ENCODE measurements at places on chromosomes 11 and 22.

DNA sequence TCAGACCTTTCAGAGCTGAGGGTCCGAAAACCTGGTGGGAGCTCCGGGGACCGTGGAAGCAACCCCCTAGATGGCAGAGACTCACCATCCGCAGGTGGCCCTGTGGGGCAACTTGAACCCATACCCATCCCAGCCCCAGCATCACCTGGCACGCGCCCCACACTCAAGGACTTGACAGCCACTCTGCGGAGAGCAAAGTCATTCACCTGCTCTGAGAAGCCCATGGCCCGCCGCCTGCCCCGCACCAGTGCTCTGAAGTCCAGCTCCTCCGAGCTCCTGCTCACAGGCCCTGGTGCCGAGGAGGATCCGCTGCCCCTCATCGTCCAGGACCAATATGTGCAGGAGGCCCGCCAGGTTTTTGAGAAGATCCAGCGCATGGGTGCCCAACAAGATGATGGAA, 2.0 kb downstream of the ARHGEF17 start:
- no peak for DNase-seq

GRCh38 chr11:9663699-9664275, at the start of gene SWAP70:
SWAP70 (plus strand) TSS chr11:9664077; CDS start chr11:9664180, 103 bp downstream.
- DNase-seq: no peak

DNA sequence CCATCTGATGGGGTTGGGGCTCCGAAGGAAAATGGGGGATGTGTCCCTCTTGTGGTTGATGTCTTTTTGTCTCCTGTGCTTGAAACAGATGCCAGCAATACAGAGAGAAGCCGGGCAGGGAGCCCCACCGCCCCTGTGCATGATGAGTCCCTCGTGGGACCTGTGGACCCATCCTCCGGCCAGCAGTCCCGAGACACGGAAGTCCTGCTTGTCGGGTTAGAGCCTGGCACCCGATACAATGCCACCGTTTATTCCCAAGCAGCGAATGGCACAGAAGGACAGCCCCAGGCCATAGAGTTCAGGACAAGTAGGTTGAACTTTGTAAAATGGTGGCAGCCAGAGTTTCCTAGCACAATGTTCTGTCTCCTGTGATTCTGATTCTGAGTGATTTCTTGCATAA, 91.7 kb upstream of the OR4B1 start:
- DNase-seq: no peak

GRCh38 chr11:9347100-9347499, 32.7 kb upstream of the TMEM41B start:
- DNase-seq: no peak

DNA sequence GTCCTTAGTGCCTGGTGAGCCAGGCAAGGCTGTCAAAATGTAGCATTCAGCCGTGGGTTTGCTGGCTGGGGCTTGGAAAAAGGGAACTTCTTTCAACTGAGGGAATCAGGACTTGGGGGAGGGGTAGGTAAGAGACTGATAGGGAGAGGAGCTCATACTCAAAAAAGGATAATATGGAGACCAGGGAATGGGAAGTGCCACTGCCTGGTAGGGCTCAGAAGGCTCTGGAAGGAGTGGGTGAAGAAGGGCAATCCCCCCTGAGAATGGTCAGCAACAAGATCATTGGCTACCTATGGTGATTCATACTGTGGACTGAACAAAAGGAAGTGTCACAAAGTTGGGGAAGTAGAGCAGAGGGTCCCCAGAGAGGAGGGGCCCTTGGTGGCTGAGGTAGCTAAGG, 1.9 kb downstream of the CNGA4 start:
- DNase-seq: no peak

DNA sequence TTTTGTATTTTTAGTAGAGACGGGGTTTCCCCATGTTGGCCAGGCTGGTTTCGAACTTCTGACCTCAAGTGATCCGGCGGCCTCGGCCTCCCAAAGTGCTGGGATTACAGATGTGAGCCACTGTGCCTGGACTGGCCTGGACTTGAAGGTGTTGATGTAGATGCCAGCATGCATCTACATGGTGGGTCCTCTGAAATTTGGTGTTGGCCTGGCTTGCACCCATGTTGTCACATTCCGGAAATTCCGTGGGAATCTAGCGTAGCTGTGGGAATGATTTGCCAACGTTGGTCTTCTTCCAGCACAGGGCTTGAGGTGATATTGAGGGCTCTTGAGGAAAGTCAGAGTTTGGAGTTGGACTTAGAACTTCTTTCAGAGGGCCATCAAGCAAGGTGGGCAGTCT, 6.5 kb downstream of the PACS1 start:
- no peak for DNase-seq

DNA sequence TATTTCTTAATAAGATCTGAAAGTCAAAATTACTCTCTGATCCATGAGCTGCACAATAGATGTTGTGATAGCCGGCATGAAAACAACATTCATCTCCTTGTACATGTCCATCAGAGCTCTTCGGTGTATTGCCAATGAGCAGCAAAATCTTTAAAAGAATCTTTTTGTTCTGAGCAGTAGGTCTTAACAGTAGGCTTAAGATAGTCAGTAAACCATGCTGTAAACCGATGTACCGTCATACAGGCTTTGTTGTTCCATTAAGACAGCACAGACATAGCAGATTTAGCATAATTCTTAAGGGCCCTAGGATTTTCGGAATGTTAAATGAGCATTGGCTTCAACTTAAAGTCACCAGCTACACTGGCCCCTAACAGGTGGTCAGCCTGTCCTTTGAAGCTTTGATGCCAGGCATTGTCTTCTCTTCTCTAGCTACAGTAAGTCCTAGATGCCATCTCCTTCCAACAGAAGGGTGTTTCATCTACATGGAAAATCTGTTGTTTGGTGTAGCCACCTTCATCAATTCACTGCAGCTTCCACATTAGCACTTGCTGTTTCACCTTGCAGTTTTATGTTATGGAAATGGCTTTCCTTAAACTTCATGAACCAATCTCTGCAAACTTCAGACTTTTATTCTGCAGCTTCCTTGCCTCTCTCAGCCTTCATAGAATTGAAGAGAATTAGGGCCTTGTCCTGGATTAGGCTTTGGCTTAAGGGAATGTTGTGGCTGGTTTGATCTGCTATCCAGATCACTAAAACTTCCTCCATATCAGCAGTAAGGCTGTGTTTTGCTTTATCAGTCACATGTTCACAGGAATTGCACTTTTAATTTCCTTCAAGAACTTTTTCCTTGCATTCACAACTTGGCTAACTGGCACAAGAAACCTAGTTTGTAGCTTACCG, 28.4 kb downstream of the RRP8 start:
- no peak for DNase-seq

GRCh38 chr11:133834682-133835592, 10.4 kb downstream of the SPATA19 start:
- no peak for DNase-seq

GRCh38 chr11:126718276-126718675, 282.3 kb downstream of the KIRREL3 start:
- DNase-seq: no peak

DNA sequence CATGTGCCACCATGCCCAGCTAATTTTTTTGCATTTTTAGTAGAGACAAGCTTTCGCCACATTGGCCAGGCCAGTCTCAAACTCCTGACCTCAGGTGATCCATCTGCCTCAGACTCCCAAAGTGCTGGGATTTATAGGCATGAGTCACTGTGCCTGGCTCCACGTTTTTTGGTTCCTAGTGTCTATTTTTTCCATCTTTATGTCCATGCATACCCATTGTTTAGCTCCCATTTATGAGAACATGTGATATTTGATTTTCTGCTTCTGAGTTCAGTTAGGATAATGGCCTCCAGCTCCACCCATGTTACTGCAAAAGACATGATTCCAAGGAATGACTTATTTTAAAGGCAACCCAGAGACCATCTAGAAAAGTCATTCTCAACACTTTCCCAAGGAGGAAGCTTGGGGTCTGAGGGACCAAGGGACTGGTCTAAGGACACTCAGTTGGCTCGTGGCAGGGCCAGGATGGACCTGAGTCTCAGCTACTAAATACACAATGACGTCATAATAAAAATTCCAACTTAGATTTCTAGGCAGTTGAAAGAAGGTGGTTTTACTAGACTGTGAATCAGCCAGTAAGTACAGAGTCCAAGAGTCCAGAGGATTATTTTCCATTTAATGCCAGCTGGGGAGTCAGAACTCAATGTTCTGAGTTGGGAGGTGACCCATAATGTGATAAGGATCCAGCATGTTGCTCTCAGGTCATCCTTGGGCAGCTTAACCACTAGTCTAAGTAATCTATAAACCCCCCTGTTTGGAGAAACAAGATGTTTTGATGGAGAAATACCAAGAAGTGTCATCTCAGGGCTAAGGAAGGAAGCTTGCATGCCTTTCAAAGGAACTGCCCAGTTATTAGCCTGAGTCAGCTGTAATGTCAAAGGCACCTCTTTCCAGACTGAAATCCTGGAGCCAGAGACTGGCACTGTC, 39.4 kb downstream of the ABTB2 start:
- DNase-seq: no peak

- no peak for DNase-seq
Measured at GRCh38 chr11:7520981-7521487, 7.2 kb downstream of the PPFIBP2 start.

DNA sequence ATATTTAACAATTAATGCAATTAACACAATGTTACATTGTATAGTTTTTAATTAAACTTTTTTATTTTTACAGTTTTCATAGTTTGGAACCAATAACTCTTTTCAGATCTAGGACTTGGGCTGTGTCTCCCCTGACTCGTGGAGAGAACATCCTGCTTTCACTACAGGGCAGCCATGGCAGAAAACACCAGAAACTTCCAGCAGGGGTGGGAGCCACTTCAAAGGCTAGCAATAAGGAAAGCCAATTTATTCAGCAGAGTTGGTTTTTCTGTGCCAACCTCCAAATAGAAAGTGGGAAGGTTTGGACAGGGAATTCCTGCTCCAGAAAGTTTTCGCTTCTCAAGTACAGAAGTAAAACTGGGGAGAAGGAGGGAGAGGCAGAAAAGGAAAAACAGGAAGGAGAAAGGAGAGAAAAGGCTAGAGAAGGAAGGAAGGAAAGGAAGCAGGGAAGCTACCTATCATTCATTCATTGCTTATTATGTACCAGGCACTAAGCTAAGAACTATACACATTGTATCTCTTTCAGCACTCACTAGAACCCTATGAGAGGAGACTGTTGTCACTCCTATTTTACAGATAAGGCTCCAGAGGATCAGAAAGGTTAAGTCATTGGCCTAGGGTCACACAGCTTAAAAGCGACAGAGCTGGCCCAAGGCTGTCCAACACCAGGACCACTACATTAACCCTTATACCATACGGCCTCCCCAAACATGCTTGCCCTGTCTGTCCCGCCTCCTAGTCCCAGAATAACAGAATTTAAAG, 54.8 kb upstream of the CREB3L1 start:
- DNase-seq: no peak

- DNase-seq: no peak
Measured at GRCh38 chr11:108069947-108070346, 51.4 kb upstream of the ACAT1 start.

- DNase-seq: no peak
Measured at GRCh38 chr11:11391169-11391568, 38.1 kb upstream of the CSNK2A3 start.

GRCh38 chr11:67670316-67671210, 3.9 kb downstream of the ALDH3B2 start:
- DNase-seq: no peak

GRCh38 chr11:93908689-93909088, 58.3 kb upstream of the VSTM5 start:
- no peak for DNase-seq

DNA sequence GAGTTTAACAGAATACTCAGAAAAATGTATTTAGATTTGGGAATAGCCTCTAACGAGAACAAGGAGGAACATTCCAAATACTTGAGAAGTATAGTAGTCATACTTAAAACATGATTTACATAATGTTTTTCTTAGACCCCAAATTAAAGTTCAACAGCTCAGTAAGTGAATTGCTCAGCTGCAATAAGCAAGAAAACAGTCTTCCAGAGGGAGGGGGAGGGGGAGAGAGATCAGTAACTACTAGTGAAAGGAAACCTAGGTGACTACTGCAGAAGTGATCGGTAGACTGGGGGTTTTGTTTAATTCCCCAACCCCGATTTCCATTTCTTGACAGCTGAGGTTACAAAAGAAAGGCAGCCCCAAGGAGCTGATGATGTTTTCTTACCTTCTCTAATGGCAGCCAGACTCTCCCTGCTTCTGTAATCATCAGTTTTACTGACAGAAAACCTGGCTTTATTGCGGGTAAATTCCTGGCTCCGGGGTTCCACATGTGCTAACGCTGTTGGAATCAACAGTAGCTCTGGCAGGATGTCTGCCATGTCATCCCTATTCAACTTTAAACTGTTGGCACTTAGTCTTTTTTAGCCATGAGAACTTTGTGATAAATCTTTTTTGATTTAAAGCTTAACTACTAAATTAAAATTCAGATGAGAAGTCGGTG, 82.4 kb upstream of the BIRC3 start:
- DNase-seq: no peak

DNA sequence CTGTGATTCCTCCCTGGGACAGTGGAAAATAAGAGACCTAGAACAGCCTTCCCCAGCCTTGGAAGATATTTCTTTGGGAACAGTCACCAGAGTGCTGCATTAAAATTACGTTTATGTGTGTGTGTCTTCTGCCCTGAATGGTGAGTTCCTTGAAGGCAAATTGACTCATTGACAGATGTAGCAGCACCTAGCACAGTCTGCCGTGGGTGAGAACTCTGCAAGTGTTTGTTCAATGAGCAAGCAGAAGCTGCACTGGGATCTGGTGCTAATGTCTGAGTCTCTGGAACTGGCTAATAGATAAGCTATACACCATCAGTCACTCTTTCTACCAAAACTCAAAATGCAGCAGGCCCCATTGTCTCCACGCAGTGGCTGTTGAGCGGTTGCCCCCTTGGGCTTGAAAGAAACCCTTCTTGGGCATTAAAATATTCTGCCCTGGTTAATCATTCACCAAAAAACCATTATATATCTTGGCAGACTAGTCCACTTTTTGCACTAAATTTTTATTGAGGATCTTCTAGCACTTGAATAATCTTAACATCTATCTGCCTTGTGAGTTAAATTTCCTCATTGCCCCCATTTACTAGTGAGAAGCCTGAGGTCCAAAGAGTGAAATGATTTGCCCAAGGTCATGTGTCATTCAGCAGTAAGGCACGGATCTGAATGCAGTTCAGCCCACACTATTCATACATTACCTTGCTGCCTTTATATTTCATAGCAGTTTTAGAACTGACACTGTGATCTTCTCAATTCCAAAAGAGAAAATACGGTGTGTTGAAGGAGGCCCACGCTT, 87.8 kb upstream of the GALNT18 start:
- no peak for DNase-seq

- no peak for DNase-seq
Measured at GRCh38 chr11:132640952-132641351, 891.3 kb downstream of the OPCML start.

GRCh38 chr11:26849036-26849435, 127.2 kb upstream of the SLC5A12 start:
- DNase-seq: peak; percentile 89
